Sciatic nerve (tissue), 2 donors: ENCODE measurements at places on chromosomes 11 and 22. TPM values are rescaled to one million over a fixed set of nuclear protein-coding genes. Genes with fewer than 3 reads are reported as not detected.
A peak's percentile ranks its signal among the peaks of the same experiment; 100 is the strongest.

GRCh38 chr11:126496576-126497337 is 141.3 kb downstream of the ST3GAL4 start:
- DNase-seq: peak; percentile 21

- no peak for DNase-seq
Observed at GRCh38 chr11:44607987-44608386, 42.5 kb downstream of the CD82 start.

Gene OR8D4
- total RNA-seq: not detected

GRCh38 chr22:38353701-38354100 is 36.5 kb upstream of the CSNK1E start:
- peak; percentile 51 for DNase-seq

GRCh38 chr11:1619449-1619848 is 2.5 kb downstream of the KRTAP5-4 start:
- no peak for DNase-seq

- no peak for DNase-seq
Observed at GRCh38 chr11:12354750-12355545, 22.4 kb upstream of the PARVA start.

- DNase-seq: no peak
Observed at GRCh38 chr11:12901272-12901671, 107.8 kb upstream of the RASSF10 start.

Gene ANKK1
- 0.98 TPM for total RNA-seq

DNA sequence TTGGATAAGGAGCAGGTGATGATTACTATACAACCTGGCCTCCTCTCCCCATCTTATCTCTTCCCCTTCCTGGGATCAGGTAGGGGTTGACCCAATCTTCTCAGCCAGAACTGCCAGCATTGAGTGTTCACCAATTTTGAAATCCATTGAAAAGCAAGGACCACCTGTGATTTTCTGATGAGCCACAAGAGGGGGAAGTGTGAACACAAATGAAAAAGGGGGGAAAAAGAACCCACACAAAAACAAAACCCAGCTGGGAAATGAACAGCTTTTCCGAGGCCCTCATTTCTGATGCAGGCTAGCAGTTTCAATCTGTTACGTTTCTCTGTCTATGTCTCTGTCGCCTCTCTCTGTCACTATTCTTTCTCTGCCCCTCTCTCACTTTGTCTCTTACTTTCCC is 161.9 kb downstream of the INSC start:
- DNase-seq: no peak

Gene CRYBB1
- 0.76 TPM for total RNA-seq
